ENCODE measurements at places on chromosomes 3 and 15.

- DNase-seq: no peak
Observed at GRCh38 chr3:37899101-37899707, 37.5 kb downstream of the CTDSPL start.

GRCh38 chr3:181695661-181696491, 15.8 kb upstream of the SOX2 start:
- no peak for DNase-seq

DNA sequence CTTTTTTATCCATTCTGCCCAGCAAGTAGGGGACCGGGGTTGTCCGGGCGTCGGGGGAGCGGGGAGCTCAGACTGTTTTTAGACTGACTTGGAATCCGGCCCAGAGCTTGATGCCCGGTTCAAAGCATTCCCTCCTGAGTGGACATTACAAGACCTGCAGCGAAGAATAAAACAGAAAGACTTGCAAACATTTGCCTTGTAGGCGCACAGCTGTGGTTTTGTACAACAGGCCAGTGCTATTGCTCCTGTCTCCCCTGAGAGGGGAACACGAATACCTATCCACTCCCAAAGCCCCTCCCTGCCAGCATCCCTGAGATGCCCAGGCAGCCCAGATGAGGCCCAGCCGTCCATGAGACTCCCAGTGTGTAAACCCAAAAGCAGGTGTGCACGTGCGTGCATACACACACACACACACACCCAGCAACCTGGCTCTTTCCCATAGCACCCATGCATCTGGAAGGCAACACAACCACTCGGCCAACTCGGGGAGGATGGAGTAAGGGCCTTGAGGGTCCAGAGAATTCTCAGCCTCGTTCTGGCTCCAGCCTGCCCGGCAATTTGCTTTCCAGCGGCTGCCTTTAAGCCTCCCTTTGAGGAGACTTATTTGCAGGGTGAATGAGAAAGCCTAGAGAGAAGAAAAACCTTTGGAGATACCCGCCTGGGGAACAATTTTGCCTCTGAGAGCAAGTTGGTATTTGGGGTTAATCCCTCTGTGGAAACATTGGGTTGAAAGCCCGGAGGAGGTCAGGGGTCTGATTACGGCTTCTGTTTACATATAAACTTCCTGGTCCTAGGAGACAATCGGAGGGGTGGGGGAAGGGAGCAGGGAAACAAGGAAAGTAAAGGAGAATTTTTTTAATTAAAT, 161.0 kb upstream of the HES1 start:
- no peak for DNase-seq

DNA sequence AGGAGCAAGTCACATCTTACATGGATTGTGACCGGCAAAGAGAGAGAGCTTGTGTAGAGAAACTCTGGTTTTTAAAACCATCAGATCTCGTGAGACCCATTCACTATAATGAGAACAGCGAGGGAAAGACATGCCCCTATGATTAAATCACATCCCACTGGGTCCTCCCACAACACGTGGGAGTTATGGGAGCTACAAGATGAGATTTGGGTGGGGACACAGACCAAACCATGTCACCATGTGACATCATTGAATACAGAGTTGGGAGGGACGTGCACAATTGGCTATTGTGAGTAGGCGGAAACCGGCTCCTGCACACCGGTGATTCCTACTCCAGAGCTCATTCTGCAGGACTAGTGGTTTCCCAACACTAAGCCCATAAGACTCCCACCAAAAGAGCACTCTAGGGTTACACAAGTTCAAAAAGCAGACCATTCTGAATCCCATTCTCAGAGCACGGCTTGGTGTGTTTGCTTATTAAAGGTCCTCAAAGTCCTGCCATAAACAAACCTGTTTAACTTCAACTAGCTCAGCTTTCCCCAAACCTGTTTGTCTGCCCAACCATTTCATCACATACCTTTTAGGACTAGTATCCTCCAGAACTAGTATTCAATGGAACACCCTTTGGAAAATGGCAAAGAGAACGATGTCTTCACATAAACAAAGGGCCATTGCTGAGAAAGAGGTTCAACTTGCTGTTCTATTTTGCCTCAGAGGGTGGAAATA, 167.6 kb downstream of the TLE3 start:
- DNase-seq: no peak

DNA sequence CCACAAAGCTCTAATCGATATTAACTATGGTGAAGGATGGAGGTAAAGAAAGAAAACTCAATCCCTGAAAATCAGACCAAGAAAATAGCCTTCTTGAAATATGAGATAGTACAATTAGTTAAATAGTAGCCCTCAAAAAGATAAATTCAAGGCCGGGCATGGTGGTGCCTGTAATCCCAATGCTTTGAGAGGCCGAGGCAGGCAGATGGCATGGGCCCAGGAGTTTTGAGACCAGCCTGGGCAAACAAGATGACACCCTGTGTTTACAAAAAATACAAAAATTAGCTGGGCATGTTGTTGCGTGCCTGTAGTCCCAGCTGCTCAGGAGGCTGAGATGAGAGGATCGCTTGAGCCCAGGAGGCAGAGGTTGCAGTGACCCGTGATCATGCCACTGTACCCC, 31.6 kb upstream of the CEP152 start:
- DNase-seq: no peak

DNA sequence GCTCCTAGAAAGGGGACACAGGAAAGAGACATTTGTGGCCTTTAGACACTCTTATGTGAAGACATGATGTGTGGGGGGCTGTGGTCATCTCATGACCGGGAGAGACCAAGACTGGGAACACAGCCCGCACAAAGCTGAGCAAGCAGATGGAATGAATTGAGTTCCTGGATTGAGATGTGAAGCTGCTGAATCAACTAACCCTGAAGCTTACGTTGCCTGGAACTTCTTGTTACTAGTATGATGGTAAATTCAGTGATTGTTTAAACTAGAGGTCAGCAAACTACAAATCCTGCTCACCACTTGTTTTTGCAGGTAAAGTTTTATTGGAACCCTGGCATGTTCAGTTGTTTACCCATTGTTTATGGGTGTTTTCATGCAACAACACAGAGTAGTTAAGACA, 83.4 kb upstream of the BHLHE40 start:
- no peak for DNase-seq

- no peak for DNase-seq
Observed at GRCh38 chr3:156583469-156583868, 28.6 kb upstream of the SSR3 start.

DNA sequence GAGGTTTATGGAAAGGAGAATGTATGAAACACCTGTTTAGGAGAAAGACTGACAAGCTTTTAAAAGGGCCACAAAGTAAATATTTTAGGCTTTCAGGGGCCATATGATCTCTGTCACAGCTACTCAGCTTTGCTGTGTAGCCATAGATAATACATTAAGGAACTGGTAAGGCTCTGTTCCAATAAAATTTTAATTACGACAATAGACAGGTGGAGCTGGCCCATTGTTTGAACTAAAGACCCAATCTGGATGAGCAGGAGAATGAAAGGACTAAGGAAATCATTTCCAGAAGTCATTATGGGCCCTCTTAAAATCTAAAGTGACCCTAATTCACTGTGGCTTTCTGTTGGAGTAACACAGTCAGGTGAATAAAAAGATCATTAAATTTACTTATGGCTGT, 48.5 kb upstream of the SLC12A8 start:
- DNase-seq: no peak

- DNase-seq: no peak
Observed at GRCh38 chr3:123627673-123628670, 43.1 kb upstream of the HACD2 start.

DNA sequence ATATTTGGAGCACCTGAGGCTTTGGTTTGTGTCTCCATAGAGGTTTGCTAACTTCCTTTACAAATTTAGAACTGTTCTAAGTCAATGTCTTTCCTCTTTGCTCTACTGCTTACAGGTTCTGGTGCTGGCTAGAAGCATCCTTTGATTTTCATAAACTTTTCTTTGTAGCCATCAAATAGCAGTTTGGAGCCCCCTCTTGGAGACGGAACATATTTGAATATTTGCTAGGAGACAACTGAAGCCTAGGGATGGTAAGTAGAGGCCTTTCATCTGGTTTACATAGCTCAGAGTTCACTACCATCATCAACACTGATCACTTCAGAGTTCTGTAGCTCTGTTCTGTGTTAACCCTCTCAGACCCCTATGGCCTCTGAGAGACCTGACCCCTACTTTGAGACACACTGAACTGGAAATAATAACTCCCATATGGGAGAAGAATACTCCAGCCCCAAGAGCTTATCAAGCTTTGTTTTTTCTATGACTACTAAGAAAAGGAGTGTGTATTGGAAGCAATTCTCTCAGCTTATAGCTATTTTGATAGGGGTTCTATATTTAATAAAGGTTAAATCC, 420.4 kb downstream of the EPHA3 start:
- DNase-seq: no peak

DNA sequence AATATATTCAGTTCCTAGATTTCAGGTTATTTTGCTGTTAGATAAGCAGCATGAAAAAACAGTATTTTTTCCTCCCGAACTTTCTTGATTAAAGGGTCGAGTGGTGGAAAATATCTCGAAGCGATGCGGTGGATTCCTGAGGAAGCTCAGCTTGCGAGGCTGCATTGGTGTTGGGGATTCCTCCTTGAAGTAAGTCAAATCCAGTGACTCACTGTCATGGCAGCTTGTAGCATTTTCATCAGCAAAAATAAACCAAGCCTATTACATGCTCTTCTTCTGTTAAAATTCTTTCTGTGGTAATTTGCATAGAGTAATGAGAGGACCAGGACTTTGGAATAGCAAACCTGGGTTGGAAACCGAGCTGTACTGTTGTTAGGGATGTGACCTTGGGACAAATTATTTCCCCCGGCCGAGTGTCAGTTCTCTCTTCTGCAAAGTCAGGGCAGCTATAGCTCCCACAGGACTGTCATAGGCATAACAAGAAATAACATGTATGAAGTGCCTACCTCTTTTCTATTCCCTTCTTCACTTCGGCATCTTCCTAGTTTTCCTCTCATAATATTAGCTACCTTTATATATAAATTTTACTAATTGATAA, 75.6 kb downstream of the UBP1 start:
- no peak for DNase-seq

- no peak for DNase-seq
Observed at GRCh38 chr3:127150513-127151250, 42.2 kb upstream of the PRR23E start.

DNA sequence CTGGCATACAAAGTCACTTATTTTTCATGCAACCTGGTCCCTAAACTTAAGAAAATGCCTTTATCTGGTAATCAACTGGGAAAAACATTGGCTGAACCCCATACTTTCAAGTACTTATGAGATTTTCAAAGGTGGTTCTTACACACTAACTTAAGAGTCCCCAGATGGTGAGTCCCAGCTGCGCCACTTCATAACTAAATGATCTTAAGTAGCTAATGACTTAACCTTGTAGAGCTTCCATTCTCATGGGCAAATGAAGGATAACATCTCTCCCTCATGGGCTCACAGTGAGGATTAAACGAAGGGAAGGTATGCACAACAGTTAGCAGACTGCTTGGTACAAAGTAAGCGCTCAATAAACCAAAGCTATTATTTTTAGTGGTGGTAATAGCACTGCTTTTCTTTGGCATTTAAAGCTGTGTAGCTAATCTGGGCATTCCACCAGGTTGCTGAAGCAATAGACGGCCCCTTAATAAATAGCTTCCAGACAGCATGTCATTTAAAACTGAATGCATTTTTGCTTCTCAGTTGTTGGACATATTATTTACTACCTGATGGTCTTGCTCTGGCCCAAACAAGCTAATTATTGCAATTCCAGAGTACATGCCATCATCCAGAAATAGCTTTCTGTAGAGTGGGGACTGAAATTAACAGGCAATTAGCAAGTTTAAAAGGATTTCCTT, 55.4 kb downstream of the LIPC start:
- no peak for DNase-seq

DNA sequence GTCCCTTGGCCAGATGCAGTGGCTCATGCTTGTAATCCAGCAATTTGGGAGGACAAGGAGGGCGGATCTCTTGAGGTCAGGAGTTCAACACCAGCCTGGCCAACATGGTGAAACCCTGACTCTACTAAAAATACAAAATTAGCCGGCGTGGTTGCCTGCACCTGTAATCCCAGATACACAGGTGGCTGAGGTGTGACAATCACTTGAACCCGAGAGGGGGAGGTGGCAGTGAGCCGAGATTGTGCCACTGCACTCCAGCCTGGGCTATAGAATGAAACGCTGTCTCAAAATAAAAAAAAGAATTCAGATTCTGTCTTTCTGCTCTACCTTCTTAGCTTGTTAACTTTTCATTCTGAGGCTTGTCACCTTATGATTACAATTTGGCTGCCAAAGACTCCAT, 22.1 kb downstream of the MYO5A start:
- DNase-seq: no peak
